Urothelium cell line (cell line): ENCODE measurements at places on chromosomes 3 and 15.

DNA sequence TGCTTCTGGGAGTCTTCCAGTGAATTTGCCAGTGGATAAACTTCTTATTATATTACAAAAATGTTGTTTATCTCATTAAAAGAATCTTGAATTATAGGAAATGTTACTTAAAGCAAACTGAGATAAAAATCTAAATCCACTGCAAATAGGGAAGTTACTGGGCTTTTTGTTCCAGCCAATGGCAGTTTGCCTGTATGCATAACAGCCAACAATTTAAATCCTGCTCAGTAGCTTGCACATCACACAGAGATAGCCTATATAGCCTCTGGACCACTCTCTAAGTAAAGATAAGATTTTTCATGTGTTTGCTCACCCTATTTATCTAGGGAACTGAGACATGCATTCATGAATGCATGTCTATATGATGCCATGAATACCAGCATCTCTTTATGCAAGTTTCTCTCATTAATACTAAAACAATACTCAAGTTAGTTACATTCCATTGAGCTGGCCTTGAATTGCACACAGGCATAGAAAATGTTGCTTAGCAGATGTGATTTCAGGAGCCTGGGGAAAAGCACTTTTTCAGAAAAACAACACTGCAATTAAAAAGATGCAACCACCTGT, 92.1 kb upstream of the GPR149 start:
- DNase-seq, result no peak

- DNase-seq, result no peak
Measured at GRCh38 chr3:123807820-123808219, 76.3 kb downstream of the MYLK start.

GRCh38 chr3:128490650-128490914, 2.4 kb downstream of the GATA2 start:
- DNase-seq, result no peak

- DNase-seq, result no peak
Measured at GRCh38 chr15:98785807-98786621, 137.7 kb downstream of the IGF1R start.

DNA sequence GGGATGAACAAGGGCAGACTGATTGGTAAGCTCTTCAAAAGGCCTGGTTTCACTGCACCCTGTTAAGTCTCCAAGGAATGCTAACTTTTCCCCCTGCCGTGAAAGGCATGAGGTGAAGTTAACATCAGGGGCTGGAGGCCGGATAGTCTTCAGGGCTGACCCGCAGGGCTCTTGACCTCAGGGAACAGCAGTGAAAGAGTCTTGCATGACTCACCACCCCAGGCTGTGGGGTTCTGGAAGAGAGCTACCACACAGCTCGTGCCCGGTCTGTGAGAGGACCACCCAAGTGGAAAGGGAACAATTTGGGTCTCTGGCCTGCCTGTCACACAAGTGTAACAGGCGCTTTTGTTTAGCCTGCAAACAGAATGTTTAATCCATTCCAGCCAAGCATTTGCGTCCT, 504.9 kb downstream of the EDEM1 start:
- no peak for DNase-seq
